ENCODE measurements at places on chromosomes 16 and 17.

DNA sequence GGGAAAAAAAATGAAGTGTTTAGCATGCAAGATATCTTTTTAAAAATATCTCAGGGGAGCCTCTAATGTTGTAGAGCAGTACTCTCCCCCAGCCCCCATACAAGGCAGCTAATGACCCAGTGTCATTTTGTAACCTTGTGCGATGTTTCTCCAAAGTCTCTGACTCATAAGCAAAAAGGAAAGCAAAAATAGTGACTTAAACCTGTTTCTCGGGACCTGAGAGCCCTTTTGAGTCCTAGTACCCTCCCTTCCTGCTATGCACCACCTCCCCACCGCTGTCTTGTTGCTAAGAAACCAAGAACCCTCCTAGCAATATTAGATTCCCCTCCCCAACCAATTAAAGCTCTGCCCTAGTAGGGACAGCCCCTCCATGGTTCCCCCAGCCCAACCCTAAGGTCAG is 2.8 kb downstream of the MYCBPAP start:
- no peak for DNase-seq

- DNase-seq: peak; percentile 84
These were observed 1.7 kb downstream of the RPRML start for GRCh38 chr17:46977348-46977747.

DNA sequence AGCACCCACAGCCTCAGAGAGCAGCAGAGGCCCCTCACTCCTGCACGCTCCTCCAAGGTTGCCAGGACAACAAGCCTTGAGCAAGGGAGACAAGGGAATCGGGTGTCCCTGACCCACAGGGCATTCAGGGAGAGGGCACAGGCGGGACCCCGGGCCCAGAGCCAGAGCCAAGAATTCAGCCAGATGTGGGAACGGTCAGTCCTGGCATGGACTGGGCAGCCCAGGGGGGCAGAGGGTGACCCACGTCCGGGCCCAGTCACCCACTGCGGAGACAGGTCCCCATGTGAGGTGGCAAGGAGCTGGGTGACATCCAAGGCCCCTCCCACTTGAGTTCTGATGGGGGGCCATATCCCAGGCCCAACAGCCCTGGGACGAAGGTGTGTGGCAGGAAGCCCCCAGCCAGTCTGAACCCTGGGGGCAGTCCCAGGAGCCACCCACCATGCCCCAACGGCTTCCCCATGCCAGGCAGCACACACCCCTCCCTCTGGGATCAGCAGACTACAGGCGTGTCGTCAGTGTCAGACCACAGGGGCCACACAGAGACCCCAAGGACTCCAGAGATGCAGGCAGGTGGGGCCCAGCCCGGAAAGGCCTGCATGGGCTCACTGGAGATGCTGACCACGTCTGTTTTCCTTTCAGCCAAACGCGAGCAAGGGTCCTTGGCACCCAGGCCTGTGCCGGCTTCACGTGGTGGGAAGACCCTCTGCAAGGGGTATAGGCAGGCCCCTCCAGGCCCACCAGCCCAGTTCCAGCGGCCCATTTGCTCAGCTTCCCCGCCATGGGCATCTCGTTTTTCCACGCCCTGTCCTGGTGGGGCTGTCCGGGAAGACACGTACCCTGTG is 23.0 kb downstream of the USP6 start:
- no peak for DNase-seq

GRCh38 chr16:81544700-81545271 is 100.2 kb downstream of the CMIP start:
- no peak for DNase-seq

DNA sequence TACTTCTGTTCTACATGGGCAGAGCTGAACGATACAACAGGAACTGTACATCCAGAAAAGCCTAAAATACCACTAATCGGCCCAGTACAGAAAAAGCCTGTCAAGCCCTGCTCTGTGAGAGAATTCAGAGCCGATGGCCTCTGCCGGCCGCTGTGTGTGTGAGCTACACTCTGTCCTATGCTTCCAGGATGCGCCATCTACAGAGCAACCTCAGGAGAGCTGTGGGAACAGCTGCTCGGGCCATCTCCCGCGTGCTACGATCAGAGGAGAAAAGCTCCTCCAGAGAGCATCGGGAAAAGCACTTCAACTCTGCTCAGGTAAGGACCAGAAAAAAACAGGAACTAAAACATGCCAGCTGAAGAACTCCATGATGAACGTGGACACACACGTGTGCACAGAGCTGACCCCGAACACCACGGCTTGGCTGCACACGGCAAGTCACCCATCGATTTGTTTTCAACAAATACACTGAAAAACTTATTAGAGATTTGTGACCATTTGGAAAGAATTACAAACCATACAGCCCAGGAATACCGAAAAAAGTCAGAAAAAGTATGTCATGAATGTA is 115.9 kb downstream of the ANKRD11 start:
- DNase-seq: peak; percentile 83

DNA sequence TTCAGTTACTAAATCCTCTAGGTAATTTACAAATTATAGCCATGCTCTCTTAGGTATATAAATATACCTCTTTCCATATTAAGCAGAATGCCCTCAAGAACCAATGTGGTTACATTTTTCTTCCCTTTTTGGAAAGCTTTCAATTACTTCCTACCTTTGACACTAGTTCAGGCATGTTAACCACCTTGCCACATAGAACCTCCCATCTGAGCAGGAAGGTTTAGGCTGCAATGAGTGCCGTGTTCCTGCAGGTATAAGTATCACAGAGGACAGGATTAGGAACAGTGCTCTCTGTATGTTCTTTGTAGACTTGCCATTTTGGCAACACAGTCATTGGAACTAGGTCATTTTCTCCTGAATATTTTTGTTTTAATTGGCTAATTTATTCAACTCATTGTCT is 20.1 kb downstream of the KRT25 start:
- no peak for DNase-seq

DNA sequence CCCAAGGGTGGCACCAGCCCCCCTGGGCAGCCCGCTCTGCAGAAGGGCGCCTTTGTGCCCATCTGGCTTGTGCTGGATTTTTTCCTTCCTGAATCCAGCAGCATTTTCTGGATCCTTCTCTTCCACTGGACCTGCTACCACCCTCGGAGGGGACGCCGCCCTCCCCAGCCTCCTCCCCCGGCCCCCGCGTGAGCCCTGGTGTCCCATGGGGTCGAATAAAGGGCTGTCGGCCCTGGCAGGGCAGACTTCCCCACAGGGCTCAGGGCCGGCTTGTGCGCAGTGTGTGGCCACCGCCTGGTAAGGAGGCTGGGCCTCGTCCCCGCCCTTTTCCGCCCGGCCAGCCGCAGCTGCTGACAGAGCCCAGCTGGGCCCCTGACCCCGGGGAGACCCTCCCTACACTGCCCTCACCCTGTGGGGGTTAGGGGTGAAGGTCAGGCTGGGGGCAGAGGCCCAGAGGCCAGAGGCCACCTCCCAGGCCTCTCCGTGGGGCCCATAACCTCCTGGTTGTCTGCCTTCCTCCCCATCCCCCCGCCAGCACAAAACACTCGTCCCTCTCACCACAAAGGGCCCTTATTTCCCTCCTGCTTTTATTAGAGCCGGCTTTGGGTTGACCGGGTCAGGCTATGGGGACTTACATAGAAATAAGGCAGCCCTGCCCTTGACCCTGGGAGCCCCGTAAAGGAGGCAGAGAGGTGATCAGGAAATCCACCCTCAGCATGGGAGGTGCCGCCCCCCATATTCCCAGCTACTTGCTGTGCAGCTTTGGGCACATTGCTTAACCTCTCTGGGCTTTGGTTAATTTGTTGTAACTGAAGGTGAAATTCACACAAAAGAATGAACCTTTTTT is 179.3 kb upstream of the CIBAR2 start:
- DNase-seq: peak; percentile 84

- peak; percentile 58 for DNase-seq
These were observed 8.1 kb upstream of the C1QL1 start for GRCh38 chr17:44976206-44976605.

DNA sequence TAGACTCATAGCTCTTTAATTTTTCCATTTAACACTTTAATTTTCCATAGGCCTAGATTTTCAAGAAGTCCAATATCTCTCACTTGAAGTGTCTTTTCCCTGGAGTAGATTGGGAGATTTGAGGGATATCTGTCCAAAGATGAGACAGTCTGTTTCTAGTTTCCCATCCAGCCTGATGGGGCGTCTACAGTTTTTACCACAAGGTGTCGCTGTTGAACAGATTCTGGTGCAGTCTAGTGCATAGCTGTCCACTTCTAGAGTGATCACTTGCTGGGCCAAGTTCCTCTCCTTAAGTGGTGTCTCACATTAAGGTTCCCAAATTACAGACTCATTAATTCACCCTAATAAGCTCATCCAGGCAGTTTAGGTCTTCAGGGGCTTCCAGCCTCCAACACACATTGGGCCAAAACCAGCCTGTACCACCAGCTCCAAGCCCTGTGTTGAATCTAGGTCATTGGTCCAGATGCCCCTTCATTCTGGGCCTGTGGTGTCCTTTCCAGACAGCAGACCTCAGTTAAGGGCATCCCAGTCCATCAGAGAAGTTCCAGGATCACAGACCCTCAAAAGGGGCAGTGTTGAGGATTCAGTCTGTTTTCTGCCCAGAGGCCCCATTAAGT is 9.4 kb downstream of the SNX20 start:
- DNase-seq: peak; percentile 29

GRCh38 chr16:46911650-46912049 is 27.5 kb downstream of the GPT2 start:
- DNase-seq: no peak

DNA sequence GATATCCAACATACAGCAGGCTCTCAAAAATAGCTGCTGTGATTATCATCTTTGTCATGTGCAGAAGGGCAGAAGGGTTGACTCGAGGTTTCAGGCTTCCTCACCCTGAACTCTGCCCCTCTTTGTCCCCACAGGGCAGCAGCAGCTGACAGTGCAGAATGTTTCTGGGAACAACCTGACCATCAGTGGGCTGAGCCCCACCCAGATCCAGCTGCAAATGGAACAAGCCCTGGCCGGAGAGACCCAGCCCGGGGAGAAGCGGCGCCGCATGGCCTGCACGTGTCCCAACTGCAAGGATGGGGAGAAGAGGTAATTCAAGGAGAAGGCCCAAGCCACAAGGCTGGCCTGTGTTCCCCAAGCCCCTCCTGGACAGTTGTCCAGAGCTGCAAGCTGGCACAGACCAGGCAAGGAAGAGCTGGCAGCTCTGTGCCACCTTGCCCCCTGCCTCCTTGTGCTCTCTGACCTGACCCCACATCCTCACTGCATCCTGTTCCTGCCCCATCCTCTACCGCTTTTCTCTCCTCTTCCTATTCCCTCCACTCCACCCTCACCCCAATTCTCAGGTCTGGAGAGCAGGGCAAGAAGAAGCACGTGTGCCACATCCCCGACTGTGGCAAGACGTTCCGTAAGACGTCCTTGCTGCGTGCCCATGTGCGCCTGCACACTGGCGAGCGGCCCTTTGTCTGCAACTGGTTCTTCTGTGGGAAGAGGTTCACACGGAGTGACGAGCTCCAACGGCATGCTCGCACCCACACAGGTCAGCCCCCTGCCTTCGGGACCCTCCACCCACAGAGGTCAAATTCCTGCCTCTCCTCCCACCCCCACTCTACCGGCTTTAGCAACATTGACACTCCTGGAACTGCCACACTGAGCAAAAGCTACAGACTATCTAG is 16.3 kb upstream of the PNPO start:
- no peak for DNase-seq

DNA sequence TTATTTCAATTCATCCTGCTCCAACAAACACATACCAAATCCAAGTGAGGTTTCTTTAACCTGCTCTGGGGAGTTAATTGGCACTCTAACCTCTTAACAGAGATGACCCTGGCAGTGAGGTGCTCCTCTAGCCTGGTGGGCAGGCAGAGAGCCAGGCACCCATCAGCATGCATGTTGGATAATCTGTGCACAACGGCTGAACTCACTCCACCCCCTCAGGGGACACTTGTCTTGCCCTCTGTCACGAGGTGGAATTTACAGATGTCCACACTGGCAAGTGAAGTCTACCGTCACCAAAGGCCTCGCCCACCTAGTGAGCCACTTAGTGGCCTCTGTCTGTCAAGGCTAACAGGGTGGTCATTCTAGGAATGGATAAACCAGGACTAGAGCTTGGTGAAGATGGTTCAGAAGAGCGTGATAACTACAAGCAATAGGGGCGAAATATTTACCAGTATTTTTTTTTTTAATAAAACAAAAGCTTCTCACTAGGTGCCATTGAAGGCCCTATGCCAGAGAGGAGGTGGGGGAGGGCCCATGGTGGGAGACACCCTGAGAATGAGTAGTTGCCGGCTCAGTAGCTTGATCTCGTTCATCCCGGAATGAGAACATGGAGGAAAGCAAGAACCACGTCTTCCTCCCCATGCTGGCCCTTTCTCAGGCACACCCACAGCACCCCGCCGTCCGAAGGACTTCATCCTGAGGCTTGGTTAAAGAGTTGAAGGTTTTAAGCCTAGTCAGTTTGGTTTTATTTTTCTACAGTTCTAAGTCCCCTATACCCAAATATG is 25.2 kb downstream of the PLD6 start:
- DNase-seq: peak; percentile 51

DNA sequence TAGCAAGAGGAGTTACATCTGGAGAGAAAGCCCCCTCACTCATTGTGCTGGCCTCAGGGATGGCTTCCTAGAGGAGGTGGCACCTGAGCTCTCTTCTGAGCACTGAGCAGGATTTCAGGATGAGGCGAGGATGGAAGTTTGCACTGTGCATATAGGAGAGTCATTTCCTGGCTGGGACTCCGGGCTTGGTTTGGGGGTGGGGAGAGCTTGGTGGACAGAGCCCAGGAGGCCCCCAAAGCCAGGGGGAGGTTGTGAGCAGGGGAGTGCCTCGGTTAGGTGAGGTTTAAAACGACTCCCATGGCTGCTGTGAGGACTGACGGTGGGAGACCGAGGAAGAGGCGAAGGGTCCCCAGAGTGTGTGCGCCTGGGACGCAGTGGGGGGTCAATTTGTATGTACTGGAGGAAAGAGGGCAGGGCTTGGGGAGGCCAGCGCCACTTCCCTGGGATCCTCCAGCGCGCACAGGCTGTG is 1.2 kb downstream of the CAMKK1 start:
- DNase-seq: no peak

DNA sequence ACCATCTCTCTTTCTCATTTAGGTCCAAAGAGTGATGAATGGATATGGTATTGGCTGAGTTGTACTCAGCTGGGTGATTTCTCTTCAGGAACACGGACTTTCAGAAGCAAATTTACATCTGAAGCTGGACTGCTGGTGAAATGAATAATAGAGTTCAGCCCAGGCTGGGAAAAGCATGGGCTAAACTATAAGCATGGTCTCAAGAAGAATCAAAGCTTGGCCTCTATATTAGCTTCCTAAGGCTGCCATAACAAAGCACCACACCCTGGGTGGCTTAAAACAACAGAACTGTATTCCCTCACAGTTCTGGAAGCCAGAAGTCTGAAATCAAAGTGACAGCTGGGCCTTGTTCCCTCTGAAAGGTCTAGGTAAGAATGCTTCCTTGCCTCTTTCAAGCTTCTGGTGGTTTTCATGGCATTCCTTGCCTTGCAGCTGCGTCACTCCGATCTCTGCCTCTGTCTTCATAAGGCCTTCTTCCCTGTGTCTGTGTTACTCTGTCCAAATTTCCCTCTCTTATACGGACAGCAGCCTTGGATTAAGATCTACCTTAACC is 89.8 kb upstream of the CES5A start:
- DNase-seq: no peak

GRCh38 chr16:17070882-17071592 is 399.7 kb downstream of the XYLT1 start:
- DNase-seq: peak; percentile 74

GRCh38 chr16:19114359-19115147 is 789 bp downstream of the ITPRIPL2 start:
- DNase-seq: peak; percentile 78

GRCh38 chr17:81710514-81711308 is 1.4 kb upstream of the SLC25A10 start:
- peak; percentile 37 for DNase-seq

- DNase-seq: no peak
These were observed 8.3 kb upstream of the MPHOSPH6 start for GRCh38 chr16:82178352-82178751.

GRCh38 chr16:55656691-55657092 is 904 bp downstream of the SLC6A2 start:
- DNase-seq: no peak

Data from eye (tissue), 1 donor.